ENCODE measurements at places on chromosomes 7 and 10.

GRCh38 chr7:774161-775109, 47.4 kb upstream of the PRKAR1B start:
- peak; percentile 27 for DNase-seq

- no peak for DNase-seq
Observed at GRCh38 chr7:99625961-99626360, 9.2 kb downstream of the ZSCAN25 start.

DNA sequence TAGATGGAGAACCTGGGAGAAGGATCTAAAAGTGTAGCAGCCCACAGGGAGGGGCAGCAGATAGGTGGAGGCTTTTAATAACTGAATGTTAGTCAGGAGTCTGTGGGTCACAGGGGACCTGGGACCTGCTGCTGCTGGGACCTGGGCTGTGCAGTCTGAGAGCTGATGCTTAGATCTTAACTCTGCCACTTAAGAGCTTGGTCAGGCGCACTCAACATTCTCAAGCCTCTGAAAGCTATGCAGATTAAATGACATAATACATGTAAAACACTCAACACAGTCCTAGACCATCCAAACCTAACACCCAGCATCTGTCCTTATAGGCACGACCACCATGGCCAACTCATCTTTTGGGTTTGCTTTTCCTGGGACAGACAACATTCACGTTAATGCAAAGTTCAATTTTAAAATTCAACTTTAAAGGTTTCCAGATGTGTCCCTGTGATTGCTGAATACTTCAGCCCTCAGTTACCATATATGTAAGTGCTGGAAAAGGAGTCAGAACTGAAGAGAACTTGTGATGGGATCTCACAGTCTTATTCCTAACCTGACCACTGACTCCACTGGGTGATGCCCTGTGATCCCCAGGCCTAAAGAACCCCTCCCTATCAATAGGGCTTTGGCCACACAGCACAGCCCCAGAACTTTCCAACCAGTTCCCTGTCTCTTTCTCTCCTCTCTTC, 321.0 kb downstream of the PLXNA4 start:
- no peak for DNase-seq

- no peak for DNase-seq
Observed at GRCh38 chr10:130193493-130194193, 57.5 kb downstream of the GLRX3 start.

DNA sequence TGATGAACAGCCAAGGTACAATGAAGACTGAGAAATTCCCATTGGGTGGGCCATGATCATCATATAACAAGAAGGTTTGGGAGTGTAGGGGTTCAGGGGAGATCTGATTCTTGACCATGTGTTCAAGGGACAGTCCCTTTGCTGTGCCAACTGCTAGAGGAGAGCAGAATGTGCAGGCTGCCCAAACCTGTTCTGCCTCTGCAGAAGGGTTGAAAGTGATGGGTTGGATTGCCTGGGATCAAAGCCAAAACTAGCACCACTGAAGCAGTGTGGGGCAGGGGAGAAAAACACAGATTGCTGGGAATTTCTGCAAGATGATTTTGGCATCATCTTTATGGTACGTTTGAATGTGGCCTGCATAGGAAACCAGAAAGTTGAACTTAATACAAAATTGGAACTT, 303.9 kb downstream of the OTUD1 start:
- no peak for DNase-seq

DNA sequence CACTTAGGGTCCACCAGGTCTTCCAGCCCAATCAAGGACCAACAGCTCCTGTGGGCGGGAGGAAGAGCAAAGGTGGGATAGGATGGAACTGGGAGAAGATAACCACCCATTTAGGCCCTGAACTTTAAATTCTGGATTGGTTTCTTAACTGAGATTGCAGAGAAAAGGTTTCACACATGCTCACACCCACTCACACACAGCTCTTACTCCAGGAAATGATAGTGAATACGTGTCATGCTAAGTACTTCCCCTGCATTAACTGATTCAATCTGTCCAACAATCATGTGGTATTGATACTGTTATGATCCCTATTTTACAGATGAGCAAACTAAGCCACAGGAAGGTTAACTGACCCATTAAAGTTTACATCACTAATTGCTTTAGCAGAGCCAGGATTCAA, 4.6 kb upstream of the CYP3A4 start:
- peak; percentile 34 for DNase-seq

DNA sequence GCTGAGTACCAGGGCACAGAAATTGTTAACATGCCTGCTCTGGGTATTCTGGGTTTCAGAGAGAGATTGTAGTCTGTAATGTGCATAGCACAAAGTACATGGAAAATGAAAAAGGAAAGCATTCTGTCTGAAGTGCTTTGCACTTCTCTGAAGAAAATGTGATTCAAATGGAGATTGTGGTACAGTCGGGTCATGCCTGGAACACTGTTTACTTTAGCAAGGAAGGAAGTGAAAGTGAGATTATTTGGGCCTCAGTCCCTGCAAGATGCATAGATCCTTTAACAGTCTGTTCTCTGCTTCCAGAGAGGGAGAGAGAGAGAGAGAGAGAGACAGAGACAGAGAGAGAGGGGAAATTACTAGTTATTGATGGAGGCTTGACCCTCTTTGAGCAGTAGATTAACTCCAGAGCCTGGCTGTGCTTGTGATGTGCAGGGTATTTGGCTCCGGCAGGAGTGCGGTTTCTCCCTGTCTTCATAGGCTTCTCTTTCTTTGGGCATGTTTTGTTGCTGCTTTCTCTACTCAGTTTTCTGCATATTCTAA, 5.4 kb downstream of the VWC2 start:
- DNase-seq, result no peak

GRCh38 chr10:992467-992866, 4.2 kb downstream of the GTPBP4 start:
- no peak for DNase-seq

DNA sequence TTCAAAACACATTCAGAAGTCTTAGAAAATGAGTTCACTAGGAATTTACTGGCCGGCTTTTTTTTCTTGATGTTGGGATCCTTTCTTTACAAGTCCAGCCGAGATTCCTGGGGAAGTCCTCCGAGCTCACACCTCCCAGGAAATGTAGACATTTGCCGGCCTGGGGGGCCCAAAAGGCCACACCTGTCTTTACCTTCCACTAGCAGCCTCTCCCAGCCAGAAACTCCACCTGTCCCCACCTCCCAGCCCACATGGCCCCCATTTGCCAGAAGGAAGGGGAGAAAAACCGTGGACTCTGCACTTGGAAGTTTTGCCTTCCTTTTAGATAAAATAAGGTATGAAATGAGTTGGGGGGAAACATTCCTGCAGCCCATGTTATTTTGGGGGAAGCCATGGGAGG, 27.6 kb upstream of the EMX2 start:
- no peak for DNase-seq

DNA sequence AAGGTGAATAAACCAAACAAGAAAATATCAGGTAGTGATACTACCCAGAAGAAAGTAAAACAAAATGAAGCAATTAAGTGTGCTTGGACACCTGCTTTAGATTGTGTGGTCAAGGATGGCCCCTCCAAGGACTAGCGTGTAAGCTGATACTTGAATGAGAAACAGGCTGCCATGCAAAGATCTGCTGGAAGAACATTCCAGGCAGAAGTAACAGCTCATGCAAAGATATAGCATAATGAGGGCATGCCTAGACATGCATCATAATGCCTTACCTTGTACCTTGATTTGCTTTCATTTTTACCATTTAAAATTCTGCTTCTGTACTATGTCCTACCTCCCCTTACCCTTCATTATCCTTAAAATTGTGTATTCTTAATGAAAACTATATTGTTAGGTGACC, 74.8 kb upstream of the HDAC9 start:
- peak; percentile 57 for DNase-seq

GRCh38 chr7:31974351-31974750, 95.9 kb downstream of the PDE1C start:
- no peak for DNase-seq

DNA sequence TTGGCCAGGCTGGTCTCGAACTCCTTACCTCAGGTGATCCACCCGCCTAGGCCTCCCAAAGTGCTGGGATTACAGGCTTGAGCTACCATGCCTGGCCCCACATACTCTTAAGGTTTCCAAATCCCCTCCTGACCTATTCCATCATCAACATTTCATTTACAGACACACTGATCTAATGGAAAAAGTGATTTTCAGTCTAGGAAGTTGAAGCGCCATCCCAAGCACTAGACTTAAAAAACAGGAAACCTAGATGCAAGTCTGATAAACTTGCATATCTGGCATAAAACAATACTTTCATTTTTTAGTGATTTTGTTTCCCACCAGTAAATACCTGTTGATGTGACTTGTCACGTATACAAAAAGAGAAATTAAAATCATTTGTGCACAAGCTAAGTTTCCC, 44.0 kb downstream of the DNMBP start:
- no peak for DNase-seq

- DNase-seq, result peak; percentile 89
Observed at GRCh38 chr10:60816628-60817397, 38.5 kb downstream of the CDK1 start.

DNA sequence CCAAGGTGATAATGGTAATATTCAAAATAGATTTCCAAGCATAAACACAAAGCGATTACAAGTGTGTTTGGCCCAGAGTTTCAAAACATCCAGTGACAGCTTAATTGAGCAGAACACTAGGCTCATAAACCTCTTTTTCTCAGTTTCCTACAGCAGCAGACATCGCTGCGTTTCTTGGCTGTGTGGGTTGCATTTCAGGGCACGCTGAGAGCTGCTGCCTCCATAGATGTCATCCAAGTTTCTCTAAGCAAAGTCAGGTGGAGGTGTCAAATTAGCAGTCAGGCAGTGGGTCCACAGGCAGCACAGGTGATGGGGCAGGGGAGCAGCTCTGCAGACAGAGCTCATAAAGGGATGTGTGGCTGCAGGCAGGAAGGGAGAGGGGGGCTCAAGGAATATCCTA, 50.5 kb upstream of the COL13A1 start:
- DNase-seq, result no peak

- no peak for DNase-seq
Observed at GRCh38 chr10:79357180-79357579, 9.9 kb downstream of the PPIF start.
